Activated CD8-positive, alpha-beta memory T cell treated with anti-CD3 and anti-CD28 coated beads, Interleukin-2, amount 50 U/mL, for 48 hours (primary cell): ENCODE measurements at places on chromosomes 1 and 21.

DNA sequence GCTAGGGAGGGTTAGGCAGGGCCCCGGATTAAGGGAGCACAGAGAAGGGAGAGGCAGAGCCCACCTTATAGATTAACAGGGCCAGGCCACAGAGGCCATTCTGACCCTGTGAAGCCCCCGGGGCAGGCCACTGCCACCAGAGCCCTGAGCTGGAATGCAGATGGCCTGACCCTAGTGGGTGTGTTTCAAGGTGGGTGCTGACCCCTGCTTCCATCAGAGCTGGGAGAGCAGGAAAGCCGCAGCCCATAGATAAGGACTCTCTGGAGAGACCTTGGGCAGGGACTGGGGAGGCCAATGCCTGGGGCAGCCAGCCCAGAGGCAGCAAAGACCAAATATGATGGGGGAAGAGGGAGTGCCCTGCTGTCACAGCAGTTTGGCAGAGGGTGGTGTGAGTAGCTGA, 35.9 kb downstream of the NCMAP start:
- DNase-seq = no peak

GRCh38 chr1:42807056-42807668, 9.8 kb upstream of the ERMAP start:
- DNase-seq = no peak

GRCh38 chr1:238457610-238458009, 566.9 kb upstream of the ZP4 start:
- DNase-seq = no peak

DNA sequence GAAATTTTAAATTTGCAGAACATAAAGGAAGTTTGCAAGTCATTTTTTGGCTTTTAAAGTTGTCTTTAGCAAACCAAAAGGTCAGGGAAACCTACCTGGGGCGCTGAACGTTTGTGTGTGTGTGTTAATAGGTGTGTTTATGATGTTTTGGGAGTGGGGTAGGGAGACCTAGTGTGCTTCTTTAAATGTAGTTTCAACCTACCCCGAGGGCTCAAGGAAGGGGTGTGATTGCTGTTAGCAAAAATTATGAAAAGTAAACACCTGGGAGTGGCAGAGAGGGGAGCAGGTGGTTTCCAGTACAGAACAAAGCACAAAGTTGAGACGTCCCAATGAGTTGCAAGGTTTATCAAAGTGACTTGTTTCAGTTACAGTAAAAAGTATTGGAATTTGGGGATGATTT, 58.7 kb upstream of the WDR26 start:
- no peak for DNase-seq

DNA sequence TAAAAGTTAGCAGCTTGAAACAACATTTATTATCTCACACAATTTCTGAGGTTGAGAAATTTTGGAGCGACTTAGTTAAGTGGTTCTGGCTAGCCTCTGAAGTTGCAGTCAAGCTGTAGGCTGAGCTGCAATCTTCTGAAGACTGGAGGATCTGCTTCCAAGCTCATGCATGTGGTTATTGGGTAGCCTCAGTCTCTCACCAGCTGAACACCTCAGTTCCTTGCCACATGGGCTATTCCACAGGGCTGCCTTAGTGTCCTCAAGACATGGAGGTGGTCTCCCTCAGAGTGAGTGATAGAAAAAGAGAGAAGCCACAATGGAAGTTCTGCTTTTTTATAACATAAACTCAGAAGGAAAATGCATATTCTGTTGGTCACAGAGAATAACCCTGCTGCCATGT, 92.0 kb upstream of the CAMK1G start:
- no peak for DNase-seq

- no peak for DNase-seq
Observed at GRCh38 chr1:100462326-100463025, 75.5 kb upstream of the GPR88 start.

GRCh38 chr1:40978886-40979240, 633 bp upstream of the CTPS1 start:
- no peak for DNase-seq
